ENCODE measurements at places on chromosomes 6 and 20.

- DNase-seq, result no peak
These were observed 989 bp downstream of the SERINC3 start for GRCh38 chr20:44520881-44521280.

GRCh38 chr6:139135578-139136545 is 982 bp downstream of the HECA start:
- DNase-seq, result no peak

DNA sequence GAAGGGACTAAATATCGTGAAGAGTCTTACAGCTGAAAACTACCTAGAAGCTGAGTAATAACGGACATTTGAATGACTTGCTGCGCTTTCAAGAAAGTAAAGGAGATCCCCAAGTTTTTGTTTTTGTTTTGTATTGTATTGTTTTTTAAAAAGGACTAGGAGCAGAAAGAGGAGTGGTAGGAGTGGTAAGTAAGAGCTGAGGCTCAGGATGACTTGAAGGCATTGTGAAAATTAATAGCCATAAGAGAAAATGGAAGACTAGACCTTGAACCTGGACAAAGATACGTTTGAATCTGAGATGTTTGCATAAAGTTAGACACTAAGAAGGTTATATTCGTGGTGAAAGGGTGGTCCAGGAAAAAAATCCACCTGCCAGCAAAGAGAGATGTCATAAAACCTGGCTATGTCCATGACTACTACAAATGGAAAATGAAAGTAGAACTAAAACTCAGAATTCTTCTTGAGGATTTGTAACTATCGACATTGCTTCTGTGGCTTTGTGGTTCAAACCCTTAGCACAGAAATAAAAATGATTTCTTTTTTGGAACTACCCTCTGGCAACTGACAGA is 824.8 kb upstream of the FLRT3 start:
- DNase-seq, result no peak

GRCh38 chr20:49297605-49298530 is 20.0 kb upstream of the ZNFX1 start:
- no peak for DNase-seq

DNA sequence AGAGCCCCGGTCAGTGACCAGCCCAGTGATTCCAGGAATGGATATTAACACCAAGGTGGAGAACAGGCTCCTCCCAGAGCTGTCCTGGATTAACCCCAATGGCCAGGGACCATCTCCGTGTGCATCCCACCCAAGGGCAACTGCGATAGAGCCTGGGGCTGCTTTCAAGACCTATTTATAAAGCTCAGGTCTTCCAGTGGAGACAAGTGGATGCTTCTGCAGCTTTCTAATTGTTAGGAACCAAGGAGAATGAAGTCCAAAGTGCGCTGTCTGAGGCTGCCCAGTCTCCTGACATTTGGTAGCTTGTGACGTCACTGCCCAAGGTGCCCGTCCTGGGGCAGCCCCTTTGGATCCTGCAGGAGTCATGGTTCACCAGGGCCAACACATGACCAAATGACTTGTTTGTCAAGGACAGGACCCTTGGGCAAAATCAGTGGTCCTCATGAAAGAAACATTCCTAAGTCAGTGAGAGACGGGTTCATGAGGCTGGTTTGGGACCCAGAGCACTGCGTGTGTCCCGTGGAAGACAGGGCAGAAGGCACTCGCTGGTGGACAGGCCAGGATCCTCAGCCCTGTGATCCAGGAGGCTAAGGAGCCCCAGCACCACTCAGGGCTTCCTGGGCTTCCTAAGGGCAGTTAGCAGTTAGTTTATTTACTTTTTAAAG is 174.9 kb downstream of the ANKRD60 start:
- no peak for DNase-seq

- no peak for DNase-seq
These were observed 48.4 kb upstream of the PTGIS start for GRCh38 chr20:49616154-49617007.

- no peak for DNase-seq
These were observed 1.7 kb downstream of the FAM184A start for GRCh38 chr6:119076576-119077390.
